Osteoblast (primary cell): ENCODE measurements at places on chromosomes 2 and 18. TPM values are rescaled to one million over a fixed set of nuclear protein-coding genes. Genes with fewer than 3 reads are reported as not detected.

DNA sequence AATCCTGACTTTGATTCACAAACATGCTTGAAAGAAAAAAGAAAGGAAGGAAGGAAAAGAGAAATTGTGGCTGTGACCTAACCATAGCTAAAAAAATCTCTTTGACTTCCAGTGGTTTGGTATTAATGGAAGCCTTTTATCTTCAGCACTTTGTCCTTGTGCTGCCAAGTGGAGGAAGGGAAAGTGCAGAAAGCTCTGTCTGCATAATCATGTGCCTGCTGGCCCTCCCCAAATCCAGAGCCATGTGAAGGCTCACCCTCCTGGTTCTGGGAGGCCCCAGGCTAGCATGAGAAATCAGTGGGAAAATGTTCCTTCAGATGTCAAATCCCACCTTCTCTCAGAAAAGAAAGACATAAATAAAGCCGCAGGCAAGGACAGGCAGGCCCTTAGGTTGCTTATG, 48.3 kb upstream of the BMPR2 start:
- H3K36me3 ChIP-seq = no peaks in the 10 kb centered on the region
- H3K27me3 ChIP-seq = no peaks in the 10 kb centered on the region
- no peaks in the 10 kb centered on the region for H3K4me1 ChIP-seq
- no peak overlapping the region for H3K27ac ChIP-seq

DNA sequence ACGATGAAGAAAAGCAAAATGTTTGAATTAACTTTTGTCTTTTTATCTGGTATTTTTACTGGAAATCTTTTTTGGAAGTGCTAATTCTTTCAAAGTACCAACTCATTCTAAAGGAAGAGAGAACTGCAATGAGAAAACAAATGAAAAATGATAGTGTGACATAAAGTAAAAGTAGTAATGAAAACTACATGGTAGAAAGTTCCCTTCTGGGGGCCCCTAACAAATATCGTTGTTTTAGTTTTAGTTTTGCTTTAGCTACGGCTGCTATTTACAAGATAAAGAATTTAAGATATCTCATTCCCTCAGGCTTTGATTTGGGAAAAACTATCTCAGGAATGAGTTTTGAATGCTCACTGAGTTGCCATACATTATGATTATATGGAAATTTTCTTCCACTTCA, 161.4 kb downstream of the XIRP2 start:
- H3K27me3 ChIP-seq = no peaks in the 10 kb centered on the region
- H3K4me1 ChIP-seq = no peaks in the 10 kb centered on the region
- no peaks in the 10 kb centered on the region for H3K36me3 ChIP-seq

DNA sequence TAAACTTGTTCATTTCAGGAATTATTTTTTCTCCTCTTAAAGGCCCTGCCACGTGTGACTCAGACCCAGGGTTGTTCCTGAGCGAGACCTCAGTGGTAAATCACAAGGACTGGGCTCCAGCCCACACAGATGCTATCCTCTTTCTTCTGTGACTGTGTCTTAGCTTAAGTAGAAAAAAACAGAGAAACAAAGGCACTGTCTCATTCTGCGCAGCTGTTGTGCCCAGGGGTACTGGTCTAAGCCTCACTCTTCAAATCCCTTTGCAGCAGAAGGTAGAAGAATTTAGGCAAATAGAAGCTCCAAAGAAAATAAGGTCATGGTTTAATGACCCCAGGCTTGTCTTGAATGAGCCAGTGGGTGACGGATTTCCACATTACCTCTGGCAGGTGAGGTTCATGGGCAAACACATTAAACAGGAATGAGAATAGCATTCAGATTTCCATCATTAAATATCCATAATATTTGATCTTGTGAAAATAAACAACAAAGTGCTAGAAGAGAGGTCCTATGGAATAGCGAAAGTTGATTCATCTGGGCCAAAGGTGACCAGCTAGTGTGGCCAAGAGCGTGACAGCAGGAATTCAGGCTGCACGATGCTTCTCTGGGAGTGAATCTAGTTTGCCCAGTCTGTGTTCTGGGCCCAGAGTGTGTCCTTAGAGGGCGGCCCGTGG, 63.3 kb downstream of the LIPG start:
- H3K4me1 ChIP-seq = peaks cover 14% of the 10 kb centered on the region
- no peaks in the 10 kb centered on the region for H3K36me3 ChIP-seq

The FBLN7 gene
- total RNA-seq = 5.3 and 5.8 TPM in 2 replicates

DNA sequence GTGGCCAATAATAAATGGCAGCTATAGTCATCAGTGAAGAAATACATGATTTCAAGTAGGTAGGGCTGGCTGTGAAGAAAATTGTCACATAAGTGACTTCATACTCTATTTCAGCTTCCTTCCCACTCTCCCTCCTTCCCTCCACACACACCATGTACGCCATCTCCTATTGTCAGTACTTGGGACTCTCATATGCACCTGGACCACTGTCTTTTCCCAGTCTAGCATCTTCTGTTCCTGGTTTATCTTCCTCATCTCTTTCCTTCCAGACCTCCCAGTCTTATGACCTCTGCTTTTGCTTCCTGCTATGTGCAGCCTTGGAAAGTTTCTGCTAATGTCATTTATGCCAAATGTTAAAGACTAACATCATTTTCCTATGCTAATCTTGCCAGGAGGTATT, 35.0 kb downstream of the HNMT start:
- no peak overlapping the region for H3K4me3 ChIP-seq
- H3K4me1 ChIP-seq = no peaks in the 10 kb centered on the region
- no peaks in the 10 kb centered on the region for H3K27me3 ChIP-seq
- peaks cover 3% of the 10 kb centered on the region for H3K36me3 ChIP-seq
- no peak for DNase-seq

GRCh38 chr2:121489911-121490583, 40.6 kb upstream of the RNU4ATAC start:
- DNase-seq = no peak
- H3K4me3 ChIP-seq = no peak overlapping the region
- no peaks in the 10 kb centered on the region for H3K36me3 ChIP-seq
